ENCODE measurements at places on chromosomes 16 and 17. TPM values are rescaled to one million over a fixed set of nuclear protein-coding genes. Genes with fewer than 3 reads are reported as not detected.

- H3K27me3 ChIP-seq, result no peaks in the 10 kb centered on the region
- H3K36me3 ChIP-seq, result no peaks in the 10 kb centered on the region
- no peak overlapping the region for H3K27ac ChIP-seq
Measured at GRCh38 chr17:27430882-27431491, 25.3 kb upstream of the KSR1 start.

Gene CHMP6
- 53.2 TPM for polyA plus RNA-seq

- no peaks in the 10 kb centered on the region for H3K27me3 ChIP-seq
- no peak overlapping the region for H3K4me3 ChIP-seq
- H3K27ac ChIP-seq, result no peak overlapping the region
- H3K4me1 ChIP-seq, result peaks cover 27% of the 10 kb centered on the region
Measured at GRCh38 chr17:45743626-45744326, 40.3 kb upstream of the CRHR1 start.

Gene GP1BA
- polyA plus RNA-seq, result not detected

Gene OR4D1
- polyA plus RNA-seq, result not detected

DNA sequence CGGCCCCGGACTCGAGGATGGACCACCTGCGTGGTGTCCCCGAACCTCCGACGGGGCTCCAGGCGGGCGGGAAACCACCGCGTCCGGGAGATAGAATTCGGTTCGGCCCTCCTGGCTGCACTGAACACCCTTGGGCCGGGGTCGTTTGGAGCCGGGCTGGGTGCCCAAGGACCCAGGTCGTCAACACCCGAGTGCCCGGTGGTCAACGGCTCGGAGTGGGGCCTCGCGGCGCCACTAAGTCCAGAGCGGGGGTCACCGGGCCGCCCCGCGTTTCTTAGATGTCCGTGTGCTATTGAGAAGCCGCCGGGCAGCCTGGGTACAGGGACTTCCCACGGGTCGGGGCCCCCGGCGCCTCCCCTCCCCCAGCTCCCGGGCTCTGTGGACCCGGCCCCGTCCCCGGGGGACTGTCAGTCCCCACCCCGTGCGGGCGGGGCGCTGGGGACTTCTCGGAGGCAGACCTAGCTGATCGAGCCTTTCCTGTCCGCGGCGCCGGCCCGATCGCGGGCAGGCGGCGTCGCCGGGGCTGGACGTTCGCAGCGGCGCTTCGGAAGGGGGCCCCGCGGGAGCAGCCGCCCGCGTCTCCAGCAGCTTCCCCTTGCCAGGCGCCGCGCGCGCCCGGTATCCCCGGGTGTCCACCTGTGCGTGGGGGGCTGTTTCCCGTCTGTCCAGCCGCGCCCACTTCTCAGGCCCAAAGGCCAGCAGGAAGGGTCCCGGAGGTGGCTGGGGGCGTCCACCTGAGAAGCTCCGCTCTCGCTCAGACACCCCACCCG lies 655 bp upstream of the NPTX1 start:
- H3K27ac ChIP-seq, result no peak overlapping the region
- no peak for DNase-seq
- H3K36me3 ChIP-seq, result no peaks in the 10 kb centered on the region
- peak overlapping the region; percentile 64 for H3K4me3 ChIP-seq
- H3K4me1 ChIP-seq, result peaks cover 24% of the 10 kb centered on the region
- H3K27me3 ChIP-seq, result peaks cover 79% of the 10 kb centered on the region
